CD4-positive, CD25-positive, alpha-beta regulatory T cell (primary cell): ENCODE measurements at places on chromosomes 7 and 10. TPM values are rescaled to one million over a fixed set of nuclear protein-coding genes. Genes with fewer than 3 reads are reported as not detected.

The JAKMIP3 gene
- polyA plus RNA-seq, result not detected

The OPALIN gene
- polyA plus RNA-seq, result not detected

The CXCL12 gene
- not detected for polyA plus RNA-seq

The CALML5 gene
- polyA plus RNA-seq, result not detected

The PWWP2B gene
- 0.56 TPM for polyA plus RNA-seq

The HMX2 gene
- not detected for polyA plus RNA-seq

The ZNF92 gene
- polyA plus RNA-seq, result 14.2 TPM

The ITIH5 gene
- polyA plus RNA-seq, result not detected

GRCh38 chr10:48880016-48880705 lies 59.5 kb downstream of the LRRC18 start:
- DNase-seq, result no peak

DNA sequence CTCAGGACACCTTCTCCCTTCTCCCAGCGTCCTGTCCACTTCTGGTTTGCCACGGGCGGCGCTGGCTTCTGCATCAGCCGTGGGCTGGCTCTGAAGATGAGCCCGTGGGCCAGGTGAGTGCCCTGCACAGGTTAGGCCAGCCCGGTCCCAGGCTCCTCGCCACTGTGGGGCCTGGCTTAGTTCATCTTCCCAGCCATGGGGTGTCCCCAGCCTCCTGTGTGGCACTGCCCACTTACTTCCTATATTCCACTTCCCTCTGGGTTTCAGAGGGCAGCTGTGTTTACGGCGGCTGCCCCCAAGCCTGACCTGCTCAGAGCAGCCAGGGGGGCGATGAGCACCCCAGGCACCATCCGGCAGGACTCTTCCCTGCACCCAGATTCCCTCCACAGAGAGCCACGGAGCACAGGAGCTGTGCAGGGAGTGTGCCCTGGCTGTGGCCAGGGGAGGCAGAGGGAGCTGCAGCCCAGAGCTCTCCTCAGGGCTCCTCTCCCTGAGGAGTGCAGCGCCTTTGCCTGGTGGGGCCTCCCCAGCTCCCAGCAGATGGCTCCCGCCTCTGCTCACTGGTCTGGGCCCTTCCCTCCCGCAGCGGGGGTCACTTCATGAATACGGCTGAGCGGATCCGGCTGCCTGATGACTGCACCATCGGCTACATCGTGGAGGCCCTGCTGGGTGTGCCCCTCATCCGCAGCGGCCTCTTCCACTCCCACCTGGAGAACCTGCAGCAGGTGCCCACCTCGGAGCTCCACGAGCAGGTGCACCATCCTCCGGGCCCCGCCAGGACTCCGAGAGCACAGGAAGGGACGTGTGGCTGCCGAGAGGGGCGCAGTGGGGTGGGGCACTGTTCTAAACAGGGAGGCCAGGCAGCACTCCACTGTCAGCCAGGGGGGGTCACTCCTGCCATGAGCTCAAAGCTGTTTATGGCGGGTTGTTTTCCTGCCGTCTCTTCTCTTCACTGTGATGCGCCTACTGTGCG lies 6.4 kb downstream of the LFNG start:
- DNase-seq, result no peak

DNA sequence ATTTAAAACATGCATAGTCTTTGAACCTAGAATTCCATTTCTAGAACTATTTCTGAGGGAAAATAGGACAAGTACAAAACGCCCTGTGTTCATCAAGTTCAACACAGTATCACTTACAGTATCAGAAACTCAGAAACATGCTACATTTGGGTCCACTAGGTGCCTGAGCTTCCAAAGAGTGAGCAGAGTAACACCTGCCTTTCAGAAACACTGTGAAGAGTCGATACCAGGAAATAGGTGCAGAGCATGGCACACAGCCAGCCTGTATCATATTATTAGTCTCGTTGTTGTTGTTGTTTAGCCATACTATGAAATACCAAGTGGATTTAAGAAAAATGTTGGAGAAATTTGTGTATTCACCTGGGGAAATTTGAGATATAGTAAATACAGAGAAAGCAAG lies 392.1 kb upstream of the MGMT start:
- peak; percentile 9 for DNase-seq

GRCh38 chr10:112145263-112145662 lies 38.3 kb downstream of the GPAM start:
- no peak for DNase-seq

DNA sequence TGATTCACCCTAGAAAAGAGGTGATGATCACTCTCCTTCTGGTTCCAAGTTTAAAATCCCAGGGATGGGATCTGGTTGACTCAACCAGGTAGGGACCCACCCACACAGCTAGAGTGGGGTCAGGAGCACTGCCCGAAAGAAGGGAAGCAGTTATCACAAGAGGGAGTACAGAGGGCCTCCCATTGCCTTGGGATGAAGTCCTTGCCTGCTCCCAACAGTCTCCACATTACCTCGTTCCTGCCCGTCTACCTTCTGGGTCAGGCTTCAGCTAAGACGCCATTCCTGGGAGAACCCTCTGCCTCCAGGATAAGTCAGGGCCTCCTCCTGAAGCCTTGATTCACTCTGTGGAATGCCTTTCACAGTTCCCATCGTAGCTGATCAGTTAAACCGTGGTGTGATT lies 23.8 kb downstream of the ZMIZ2 start:
- DNase-seq, result no peak

DNA sequence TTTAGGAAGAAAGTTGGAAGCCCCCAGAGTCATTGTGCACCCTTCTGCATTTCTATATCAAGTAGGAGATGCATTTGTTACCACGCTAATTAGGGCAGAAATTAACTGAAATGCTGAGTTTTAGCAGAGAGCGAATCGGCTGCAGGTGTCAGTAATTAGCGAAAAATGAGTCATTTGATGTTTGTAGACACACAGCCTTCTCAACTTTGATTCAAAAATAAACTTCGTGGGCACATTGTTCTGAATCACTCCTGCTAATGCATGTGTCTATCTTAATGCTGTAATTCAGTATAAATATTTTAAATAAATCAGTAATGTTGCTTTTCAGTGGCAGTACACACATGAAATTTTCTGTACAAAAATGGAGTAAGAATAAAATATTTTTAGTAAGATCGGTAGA lies 109.5 kb upstream of the CARD11 start:
- no peak for DNase-seq

DNA sequence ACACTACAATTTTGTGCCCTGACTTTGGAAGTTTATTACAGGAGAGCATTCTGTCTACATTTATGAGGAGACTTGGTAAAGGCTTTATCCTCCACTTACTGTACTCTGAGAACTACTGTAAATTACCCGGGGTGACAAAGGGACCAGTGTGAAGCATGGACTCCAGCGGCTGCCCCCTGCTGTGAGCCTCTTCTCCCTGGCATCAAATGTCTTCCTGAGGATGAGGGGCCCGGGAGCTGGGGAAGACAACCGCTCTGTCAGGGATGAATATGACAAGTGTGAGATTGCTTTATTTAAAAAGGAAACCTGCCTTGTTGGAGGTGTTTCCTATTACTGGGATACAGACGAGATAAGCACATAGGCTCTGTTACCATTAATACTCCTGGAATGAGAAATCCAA lies 714.8 kb downstream of the CCSER2 start:
- no peak for DNase-seq

DNA sequence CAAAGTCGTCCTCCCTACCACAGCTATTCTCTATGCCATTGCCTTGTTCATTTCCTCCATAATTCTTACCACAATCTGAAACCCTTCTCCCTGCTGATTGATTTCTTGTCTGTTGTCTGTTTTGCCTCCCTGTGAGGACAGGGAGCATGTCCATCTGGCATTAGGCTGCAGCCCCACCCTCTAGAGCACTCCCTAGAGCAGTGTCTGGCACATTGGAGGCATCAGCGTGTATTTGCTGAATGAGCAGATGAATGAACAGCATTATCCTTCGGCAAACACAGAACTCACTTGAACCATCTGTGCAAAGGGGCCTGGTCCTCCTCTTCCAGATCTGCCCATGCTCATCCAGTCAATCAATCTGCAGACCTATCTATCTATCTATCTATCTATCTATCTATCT lies 5.1 kb upstream of the DMBT1 start:
- no peak for DNase-seq

GRCh38 chr7:3266240-3266639 lies 34.8 kb upstream of the SDK1 start:
- DNase-seq, result no peak

DNA sequence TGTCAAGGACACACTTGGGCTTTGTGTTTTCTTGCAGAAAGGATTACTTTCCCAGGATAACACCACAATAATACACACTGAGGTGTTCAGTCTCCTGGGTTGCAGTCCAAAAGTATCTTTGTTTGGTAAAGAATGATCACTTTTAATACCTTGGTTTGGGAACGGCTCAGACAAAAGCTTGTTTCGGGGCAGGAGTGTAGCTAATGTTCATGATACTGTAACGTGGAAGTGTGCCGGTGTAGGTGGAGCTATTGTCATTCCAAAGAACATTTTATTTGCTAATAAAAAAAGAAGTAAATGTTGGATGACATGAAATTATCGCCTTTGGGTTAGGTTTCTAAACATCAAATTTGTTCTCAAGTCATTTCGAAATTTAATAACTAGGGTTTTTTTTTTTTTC lies 1.2 kb downstream of the EIF4H start:
- DNase-seq, result no peak

DNA sequence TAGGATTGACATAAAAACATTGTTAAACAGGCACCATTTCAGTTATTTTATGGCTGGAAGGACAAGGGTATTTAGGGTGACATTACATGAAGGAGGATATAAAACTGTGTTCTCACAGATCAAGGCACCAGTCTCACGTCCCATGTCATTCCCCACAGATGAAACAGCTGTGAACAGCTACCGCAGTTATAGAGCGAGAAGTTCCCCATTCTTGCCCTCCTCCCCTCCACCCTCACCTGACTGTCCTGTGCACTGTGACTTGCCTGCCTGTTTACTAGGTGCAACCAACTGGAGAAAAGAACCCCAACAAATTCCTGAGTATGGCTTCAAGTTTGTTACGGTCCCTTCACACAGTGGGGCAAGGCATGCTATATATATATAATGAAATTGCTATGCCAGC lies 141.6 kb downstream of the SND1 start:
- DNase-seq, result no peak

- no peak for DNase-seq
Measured at GRCh38 chr10:52351914-52352330, 37.8 kb downstream of the DKK1 start.

DNA sequence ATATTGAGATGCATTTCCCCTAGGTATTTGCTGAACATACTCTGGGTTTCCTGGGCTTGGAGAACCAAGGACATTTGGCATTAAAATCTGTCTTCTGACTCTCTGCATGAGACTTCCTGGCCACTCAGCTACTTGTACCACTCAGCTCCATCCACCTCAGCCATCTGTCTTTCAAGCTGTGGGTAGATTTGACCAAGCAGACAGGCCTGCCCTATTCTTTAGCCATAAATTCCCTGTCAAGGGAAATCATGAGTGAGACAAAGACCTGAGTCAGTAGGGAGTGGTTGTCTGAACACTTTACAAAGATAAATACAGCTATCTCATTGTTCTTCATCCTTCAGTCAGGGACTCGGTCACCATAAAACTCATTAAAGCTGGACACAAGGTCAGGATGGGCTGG lies 399.1 kb downstream of the GPAM start:
- no peak for DNase-seq

DNA sequence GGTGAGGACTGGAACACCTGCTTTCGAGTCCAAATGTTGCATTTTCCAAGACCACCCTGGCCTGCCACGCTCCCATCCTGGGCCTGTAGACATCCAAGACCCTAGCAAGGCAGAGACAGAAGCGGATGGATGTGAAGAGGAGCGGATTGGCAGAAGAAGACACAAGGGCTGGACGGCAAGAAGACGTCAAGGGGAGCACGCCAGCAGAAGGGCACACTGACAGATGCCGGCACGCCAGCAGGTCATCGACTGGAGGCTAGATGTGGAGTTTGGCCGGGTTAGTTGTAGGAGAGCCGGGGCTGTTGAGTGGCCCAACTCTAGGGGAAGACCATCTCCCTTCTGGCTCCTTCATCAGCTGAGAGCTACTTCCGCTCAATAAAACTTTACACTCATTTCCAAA lies 251.6 kb downstream of the ZWINT start:
- no peak for DNase-seq

- peak; percentile 65 for DNase-seq
Measured at GRCh38 chr7:93055543-93056107, 62.2 kb downstream of the SAMD9 start.

GRCh38 chr10:83617692-83618545 lies 521.4 kb upstream of the GHITM start:
- DNase-seq, result no peak

GRCh38 chr7:105257338-105257737 lies 131.4 kb downstream of the SRPK2 start:
- DNase-seq, result peak; percentile 19

DNA sequence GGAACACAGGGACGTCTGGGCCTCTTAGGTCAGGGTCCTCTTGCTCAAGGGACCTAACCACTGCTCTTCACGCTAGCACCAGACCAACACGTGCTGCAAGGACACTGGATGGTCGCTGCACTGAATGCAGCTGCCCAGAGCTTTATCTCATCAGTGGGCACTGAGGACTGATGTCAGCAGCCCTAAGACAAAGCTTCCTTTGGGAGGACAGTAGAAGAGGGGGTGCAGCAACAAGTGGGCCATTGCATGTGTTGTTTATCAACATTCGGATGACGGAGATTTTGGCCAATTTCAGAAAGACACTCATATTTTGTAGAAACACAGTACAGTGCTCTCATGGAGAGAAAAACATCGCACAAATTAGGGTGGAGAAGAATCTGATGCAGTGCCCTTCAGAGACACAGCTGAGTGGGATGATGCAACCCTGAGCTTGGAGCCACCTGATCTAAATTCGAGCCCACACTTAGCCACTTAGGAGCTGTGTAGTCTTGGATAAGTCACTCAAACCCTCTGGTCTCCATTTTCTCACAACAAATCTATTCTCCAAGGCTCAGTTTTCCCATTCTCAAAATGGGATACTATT lies 1.7 kb downstream of the OPALIN start:
- no peak for DNase-seq

GRCh38 chr10:76632767-76633051 lies 1004.9 kb downstream of the KCNMA1 start:
- DNase-seq, result no peak

DNA sequence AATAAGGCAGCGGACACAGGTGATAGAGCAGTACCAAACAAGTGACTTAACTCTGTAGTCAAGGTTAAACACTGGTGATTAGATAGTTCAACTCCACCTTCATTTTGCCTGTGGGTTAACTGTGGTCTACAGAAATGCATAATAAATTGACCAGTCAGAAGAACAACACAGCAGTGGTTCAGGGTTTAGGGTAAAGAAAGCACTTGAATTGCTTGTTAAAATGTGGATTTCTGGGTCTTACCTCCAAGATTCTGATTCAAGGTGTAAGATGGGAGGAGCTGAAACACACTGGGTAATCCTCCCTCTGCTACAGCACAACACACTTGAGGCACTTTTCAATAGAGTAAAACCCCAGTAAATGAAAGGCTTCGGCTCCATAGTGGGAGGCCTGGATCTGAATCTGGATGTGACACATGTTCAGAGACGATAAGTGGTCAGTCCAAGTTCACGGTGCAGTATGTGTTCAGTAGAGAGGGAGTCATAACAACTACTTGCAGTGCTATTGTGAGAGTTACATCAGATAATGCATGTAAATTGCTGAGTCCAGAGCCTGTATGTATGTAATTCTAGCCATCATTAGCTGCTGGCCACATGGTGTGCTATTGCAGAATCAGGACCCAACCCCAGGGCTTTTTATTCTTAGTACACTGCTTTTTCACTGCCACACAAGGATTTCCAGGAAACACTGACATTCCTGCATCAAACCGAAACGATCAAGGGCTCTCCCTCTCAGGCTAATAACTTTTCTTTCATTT lies 141.7 kb downstream of the SORCS1 start:
- no peak for DNase-seq
